Esophagus muscularis mucosa (tissue), 4 donors: ENCODE measurements at places on chromosomes 2 and 18. TPM values are rescaled to one million over a fixed set of nuclear protein-coding genes. Genes with fewer than 3 reads are reported as not detected.

DNA sequence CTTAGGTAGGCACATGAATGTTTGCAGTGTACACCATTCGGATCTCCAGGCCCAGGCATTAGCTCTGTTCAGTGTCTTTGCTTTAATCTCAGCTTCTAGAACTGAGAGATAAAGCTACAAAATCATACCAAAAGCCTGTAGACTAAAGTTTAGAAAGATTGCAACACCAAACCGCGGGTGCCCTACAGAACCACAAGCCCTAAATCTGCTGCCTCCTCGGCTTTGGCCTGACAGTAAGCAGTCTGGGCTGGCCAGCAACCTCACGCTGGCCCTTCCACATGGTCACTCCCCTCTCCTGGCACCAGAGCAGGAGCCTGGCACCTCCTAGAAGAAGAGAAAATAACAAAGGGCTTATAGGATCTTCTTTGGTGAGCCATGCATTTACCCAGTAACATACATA lies 8.9 kb upstream of the OSR1 start:
- H3K27ac ChIP-seq, result no peak overlapping the region
- no peaks in the 10 kb centered on the region for H3K27me3 ChIP-seq
- peaks cover 5% of the 10 kb centered on the region for H3K4me1 ChIP-seq
- H3K4me3 ChIP-seq, result no peak overlapping the region

DNA sequence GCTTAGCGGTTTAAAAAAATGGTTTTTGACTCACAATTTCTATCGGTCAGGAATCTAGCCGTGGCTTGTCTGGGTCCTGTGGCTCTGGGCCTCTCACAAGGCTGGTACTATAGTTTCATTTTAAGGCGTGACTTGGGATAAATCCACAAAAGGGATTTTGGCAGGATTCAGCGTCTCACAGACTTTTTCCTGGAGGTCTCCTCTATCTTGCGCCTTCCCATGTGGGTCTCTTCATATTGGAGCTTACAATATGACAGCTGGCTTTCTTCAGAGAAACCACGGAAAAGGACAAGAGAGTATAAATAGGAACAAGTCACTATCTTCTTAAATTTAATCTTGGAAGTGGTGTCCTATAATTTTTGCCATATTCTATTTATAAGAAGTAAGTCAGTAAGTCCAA lies 250.5 kb downstream of the DSC3 start:
- no peak overlapping the region for H3K4me3 ChIP-seq
- H3K4me1 ChIP-seq, result no peaks in the 10 kb centered on the region
- H3K36me3 ChIP-seq, result no peaks in the 10 kb centered on the region
- no peak overlapping the region for H3K27ac ChIP-seq
- H3K27me3 ChIP-seq, result no peaks in the 10 kb centered on the region

DNA sequence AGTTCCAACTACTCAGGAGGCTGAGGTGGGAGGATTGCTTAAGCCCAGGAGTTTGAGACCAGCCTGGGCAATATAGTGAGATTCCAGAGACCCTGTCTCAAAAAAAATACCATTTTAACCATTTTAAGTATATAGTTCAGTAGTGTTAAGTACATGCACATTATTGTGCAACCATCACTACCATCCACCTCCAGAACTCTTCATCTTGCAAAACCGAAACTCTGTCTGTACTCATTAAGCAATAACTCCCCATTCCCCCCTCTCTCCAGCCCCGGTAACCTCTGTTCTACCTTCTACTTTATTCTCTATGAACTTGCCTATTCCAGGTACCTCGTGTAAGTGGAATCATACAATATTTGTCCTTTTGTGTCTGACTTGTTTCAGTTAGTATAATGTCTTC lies 86.4 kb downstream of the GFPT1 start:
- H3K27ac ChIP-seq, result no peak overlapping the region
- H3K27me3 ChIP-seq, result no peaks in the 10 kb centered on the region
- no peak overlapping the region for H3K4me3 ChIP-seq
- no peaks in the 10 kb centered on the region for H3K36me3 ChIP-seq

Gene IL37
- not detected for total RNA-seq
